ENCODE measurements at places on chromosomes 7 and 10.

GRCh38 chr7:121164247-121164646, 164.6 kb upstream of the WNT16 start:
- no peak for DNase-seq

DNA sequence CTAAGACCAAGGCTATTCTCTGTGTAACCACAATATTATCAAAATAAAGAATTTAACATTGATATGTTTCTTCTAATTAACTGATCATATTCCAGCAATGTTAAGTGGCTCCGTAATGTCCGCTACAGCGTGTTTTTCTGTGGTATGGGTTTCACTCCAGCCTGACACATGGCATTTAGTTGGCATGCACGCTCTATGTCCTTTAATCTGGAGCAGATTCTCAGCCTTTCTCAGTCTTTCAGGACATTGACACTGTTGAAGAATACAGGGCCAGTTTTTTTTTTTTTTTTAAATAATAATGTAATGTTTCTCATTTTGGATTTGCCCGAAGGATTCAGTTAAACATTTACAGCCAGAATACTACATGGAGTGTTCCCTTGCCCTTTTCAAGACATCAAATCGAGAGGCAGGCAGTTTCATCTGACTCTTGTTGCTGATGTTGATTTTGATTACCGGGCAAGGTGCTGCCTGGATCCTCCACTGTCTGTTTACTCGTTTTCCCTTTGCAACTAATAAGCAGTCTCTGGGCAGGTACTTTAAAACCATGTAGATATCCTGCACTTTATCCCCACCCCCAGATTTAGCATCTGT, 97.5 kb upstream of the GJD4 start:
- no peak for DNase-seq

GRCh38 chr7:117323851-117324711, 1.2 kb upstream of the WNT2 start:
- no peak for DNase-seq

DNA sequence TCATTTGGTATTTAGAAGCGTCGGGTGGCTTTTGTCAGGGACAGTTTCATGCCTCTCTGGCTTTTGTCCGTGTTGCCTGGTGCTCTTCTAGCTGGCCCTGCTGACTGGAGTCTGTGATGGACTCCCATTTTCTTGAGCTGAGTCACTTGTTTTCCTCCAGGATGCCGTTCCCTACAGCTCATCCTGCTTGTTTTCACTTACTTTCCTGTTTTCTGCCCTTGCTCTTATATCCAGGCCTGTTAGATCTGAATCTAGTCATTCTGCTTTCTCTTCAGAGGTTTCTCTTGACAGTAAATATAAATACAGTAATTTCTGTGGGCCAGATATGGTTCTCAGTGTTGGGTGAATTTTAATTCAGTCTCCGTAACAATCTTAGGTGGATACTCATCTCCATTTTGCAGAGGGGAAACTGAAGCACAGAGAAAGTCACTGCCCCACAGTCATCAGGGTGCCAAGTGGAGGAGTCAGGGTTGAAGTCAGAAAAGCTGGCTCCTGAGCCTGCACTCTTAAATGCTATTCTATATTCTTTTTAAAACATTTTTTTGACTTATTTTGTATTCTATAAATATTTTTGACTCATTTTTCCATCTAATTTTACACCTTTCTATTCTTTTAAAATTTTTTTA, 85.4 kb downstream of the CCNY start:
- DNase-seq: no peak

GRCh38 chr10:89702121-89702480, 711 bp downstream of the KIF20B start:
- peak; percentile 36 for DNase-seq

DNA sequence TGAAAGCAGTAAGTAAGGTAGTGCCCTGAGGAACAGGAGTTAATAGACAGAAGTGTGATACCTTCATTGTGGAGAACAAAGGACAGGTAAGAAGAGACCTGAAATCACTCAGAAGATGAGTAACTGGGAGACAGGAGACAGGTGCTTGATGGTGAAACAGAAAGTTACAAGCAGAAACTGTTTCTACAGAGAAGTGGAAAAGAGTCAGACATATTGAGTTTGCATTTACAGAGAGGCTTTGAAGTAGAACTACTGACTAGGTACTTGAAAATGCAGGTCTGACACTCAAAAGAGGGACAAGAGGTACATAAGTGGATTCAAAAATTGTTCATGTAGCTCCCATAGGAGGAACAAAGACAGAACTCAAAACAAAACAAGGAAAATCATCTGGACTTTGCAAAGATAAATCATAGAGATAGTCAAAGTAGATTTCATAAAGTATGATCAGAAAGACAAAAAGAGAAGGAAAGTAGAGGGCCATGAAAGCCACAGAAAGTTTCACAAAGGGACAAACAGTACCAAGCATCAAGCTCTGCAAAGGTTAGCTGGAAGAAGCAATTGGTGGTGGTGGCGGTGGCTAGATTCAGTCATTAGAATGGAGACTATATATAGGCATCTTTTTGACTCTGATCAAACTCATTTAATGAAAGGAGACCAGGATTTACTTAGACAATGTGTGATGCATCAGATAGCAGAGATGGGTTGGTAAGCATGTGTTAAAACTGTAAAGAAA, 198.4 kb downstream of the PCLO start:
- no peak for DNase-seq

GRCh38 chr7:17404006-17404405, 105.6 kb downstream of the AHR start:
- no peak for DNase-seq

DNA sequence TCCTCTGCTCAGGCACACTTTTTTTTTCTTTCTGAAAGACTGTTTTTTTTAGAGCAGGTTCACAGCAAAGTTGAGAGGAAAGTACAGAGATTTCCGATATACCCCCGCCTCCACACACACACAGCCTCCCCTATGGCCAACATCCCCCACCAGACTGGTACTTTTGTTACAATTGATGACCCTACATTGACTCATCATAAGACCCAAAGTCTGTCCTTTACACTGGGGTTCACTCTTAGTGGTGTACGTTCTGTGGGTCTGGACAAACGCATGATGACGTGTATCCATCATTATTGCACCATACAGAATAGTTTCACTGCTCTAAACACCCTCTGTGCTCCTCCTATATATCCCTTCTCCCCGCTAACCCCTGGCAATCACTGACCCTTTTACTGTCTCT, 107.7 kb downstream of the RBM20 start:
- DNase-seq: no peak

GRCh38 chr7:39691821-39692220, 68.4 kb downstream of the RALA start:
- DNase-seq: no peak

- DNase-seq: no peak
Measured at GRCh38 chr10:73509695-73510094, 13.9 kb upstream of the PPP3CB start.

DNA sequence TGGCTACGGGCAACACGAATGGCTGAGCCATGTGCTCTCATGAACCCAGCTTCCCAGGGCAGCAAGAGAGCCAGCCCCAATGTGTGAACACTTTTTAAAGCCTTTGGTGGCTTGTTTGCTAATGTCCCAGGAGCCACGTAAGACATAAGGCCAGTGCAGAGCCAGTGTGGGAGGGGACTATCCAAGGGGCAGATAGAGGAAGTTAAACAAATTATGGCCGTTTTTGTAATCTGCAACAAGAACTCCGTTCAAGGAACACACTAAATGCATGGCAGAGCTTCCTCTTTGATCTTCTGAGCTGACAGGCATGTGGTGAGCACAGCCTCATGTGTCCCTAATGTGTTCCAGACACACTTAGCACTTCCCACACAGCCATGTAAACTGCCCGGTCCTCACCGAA, 133.3 kb downstream of the TEX36 start:
- DNase-seq: no peak

DNA sequence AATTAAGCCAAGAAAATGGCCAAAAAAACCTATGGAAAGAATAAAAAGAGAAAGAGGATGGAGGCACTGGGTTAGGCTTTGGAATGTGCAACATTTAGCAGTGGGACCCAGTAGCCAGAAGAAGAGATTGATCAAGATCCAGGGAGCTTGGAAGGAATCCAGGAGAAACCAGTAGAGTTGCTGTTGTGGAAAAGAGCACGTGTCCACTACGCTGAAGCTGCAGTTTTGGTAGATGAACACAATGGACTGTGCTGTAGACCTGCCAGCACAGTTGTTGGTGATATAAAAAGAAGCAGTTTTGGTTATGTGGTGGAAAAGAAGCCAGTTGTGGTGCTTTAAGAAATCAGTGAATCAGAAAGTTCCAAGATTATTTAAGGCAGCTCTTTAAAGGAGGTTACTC, 802.2 kb upstream of the POM121L12 start:
- no peak for DNase-seq

All from liver (tissue), 10 donors.